Stimulated activated CD4-positive, alpha-beta T cell treated with anti-CD3 and anti-CD28 coated beads, Interleukin-12 subunit alpha, Interleukin-12 subunit beta, amount 100 ng/mL, for 48 hours (primary cell): ENCODE measurements at places on chromosomes 3 and 15.

DNA sequence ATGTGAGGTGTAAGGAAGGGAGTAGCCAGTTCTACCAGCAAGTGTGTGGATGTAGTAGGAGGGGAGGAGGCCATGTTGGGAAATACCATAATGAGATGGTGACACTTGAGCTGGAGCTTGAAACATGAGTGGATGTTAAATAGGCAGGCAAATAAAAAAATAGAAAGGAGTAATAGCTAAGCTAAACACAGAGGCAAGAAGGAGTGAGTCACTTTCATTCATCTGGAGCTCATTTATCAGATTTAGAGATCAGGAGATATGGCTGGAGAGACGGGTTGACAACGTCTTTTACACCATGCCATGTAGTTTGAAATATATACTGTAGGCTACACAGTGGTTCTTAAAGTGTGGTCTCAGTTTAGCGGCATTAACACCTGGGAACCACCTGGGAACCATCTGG lies 390.5 kb downstream of the DIPK2A start:
- DNase-seq, result no peak

GRCh38 chr3:11084098-11084497 lies 70.2 kb upstream of the HRH1 start:
- no peak for DNase-seq

DNA sequence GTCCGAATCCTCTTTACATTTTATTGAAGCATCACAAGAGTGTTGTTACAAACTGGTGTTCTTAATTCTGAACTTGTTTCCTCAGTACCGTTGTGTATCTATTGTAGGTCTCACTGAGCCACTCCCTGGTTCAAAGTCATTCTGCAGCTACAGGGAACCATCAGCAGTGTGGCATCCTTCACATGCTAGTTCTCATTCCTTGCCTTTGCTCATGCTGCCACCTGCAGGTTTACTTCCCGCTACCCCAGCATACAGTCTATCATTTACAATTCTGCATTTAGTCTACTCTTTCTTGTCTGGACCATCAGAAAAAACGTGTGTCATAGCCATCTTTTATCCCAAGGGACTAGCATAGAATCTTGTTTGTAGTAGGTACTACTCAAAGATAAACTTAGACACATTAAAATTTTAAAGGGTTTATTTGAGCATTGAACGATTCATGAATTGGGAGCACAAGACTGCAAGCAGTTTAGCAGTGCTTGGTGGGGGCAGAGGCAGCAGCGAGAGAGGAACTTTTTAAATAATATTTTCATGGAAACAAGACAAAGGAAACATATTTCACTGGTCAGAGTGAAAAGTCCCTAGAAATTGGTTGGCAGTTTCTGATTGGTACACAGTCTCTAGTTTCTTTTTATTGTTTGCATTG lies 402.1 kb downstream of the CADM2 start:
- DNase-seq, result no peak

DNA sequence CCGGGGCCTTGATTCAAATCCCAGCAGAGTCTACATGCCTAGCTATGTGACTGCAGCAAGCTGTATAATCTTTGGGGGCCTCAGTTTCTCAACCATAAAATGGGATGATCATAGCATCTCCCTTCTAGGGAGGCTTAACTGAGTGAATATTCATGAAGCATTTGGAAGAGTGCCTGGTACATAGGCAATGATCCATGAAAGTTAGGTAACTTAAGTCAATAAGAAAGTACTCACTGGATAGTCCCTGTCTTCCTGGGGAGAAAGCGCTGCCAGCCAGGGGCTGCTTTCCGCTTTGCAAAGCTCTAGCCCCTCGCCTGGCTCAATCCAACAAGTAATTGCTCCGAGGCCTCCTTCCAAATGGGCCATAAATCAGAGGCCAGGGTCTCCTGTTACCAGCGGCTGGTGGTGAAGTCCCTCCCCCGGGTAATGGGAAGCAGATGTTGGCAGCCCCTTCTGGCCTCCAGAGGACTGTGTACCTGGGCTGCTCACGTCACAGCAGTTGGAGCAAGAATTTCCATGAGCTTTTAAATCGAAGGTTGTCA lies 521.9 kb upstream of the PROK2 start:
- no peak for DNase-seq

GRCh38 chr15:84785053-84785452 lies 32.1 kb upstream of the ALPK3 start:
- no peak for DNase-seq

DNA sequence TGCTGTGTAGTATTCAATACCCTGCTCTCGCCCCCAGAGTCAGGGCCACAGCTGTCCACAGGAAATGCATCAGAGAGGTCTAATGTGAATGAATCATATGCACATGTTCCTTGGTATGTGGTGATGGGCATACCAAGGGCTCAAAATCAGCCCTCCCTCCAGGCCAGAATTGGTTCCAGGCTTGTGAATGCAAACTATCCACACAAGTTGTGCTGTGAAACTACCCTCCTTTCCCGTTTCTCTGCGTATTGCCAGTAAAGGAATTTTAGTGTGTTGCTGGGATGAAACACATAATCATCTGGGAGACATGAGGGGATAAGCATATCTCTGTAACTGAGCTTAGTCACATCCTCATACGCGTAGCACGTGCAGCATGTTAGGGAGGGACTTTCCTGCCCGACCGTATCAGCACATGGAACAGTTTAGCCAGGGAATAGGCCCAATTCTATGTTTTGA lies 9.2 kb upstream of the MME start:
- no peak for DNase-seq
